ENCODE measurements at places on chromosomes 3 and 15.

DNA sequence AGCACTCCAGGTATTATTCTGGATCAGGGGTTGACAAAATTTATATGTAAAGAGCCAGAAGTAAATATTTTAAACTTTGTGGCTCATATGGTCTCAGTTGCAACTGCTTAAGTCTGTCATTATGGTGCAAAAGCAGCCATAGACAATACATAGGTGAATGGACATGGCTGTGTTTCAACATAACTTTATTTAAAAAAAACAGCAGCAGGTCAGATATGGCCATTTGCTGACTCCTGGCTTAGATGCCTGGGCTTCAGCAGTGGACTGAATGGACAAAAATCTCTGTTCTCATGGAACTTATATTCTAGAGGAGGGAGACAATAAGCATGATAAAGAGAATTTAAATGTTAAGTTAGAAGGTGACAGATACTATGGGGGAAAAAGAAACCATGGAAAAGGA, 11.7 kb upstream of the FYCO1 start:
- no peak for DNase-seq

- no peak for DNase-seq
Measured at GRCh38 chr15:75195766-75196241, 5.9 kb upstream of the C15orf39 start.

DNA sequence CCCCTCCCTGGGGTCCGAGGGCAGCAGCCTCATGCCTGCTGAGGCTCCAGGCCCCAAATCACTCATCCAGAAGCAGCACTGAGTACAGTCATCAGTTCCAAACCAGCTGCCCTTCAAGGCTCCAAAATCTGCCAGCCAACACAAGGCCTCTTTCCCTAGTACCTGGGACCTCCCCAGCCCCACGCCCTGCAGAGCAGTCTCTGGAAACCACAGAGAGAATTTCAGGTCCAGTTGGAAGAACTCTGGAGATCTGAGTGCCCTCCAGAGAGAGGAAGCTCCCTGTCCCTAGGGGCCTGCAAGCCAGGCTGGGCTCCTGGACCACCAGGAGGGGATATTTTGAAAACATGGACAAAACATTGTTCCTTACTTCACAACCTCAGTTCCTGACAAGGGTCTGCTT, 26.2 kb downstream of the TKT start:
- no peak for DNase-seq

DNA sequence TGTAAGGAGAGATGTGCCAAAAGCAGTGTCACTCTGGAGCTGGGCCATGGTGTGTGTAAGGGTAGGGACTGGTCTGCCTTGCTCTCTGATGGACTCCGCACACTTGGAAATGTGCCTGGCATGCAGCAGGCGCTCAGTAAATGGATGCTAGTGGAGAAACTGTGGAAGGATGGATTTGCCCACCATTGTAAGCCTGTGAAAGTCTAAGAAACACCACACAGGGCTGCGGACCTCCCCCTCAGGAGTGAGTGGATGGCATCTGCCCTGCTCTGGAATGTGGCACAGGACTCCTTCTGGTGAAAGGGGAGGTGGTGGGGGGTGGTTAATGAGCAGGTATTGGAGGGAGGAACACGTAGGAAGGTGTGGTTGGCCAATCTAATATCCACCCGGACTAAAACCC, 62.2 kb upstream of the ACAN start:
- DNase-seq, result no peak

DNA sequence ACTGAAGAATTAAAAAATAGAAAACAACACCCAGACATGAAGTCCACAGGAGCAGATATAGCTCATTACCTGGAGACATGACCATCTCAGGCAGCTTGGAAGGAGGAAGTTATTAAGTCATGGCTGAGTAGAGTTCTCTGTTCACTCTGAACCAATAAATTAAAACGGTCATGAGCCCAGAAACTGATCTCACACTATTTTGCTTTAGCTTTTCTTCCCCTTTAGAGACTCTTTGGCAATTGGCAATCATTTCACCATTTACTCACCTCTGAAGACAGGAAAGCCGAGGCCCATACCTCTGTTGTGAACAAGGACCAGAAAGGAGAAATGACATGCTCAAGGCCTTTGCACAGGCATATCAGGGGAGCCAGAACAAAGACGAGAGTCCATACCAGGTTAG, 26.6 kb downstream of the CLDN18 start:
- DNase-seq, result no peak

GRCh38 chr15:34179234-34179633, 30.7 kb downstream of the KATNBL1 start:
- no peak for DNase-seq

- no peak for DNase-seq
Measured at GRCh38 chr3:95813244-95813643, 1001.1 kb upstream of the EPHA6 start.

Data from mesendoderm (in vitro differentiated cells).